Bronchial epithelial cell (primary cell): ENCODE measurements at places on chromosomes 2 and 18.

DNA sequence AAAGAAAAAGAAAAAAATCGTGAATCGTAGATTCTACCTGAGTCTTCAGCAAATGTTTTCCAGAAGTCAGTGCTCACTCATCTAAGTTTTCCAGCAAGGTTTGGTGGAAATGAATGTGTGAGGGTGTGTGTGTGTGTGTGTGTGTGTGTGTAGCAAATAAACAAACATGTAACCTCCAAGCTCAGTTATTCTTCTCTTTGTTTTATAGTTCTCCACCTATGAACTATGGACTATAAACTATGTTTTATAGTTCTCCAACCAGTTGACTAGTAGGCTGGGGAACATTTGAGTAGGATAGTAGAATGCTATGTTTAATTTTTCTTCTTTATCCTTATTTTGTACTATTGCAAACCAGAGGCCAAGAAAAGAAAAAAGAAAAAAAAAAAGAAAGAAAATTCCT lies 44.6 kb upstream of the SERPINE2 start:
- no peak for DNase-seq

GRCh38 chr2:39033980-39034379 lies 86.9 kb downstream of the SOS1 start:
- peak; percentile 77 for DNase-seq

DNA sequence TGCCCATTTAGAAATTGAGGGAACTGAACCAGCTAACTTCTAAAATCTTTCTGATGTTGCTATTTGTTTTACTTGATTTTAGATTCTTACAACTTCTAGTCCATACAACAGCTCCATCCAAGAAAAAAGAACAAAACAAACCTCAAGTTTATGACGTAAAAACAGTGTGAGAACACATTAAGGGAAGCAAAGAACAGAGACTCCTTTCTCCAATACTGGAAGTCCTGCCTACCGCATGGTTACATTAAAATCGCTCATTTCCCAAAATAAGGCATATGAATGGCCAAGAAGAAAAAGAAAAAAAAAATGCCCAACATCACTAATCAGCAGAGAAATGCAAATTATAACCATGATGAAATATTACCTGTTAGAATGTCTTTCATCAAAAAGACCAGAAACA lies 110.0 kb downstream of the TRIB2 start:
- DNase-seq, result no peak

DNA sequence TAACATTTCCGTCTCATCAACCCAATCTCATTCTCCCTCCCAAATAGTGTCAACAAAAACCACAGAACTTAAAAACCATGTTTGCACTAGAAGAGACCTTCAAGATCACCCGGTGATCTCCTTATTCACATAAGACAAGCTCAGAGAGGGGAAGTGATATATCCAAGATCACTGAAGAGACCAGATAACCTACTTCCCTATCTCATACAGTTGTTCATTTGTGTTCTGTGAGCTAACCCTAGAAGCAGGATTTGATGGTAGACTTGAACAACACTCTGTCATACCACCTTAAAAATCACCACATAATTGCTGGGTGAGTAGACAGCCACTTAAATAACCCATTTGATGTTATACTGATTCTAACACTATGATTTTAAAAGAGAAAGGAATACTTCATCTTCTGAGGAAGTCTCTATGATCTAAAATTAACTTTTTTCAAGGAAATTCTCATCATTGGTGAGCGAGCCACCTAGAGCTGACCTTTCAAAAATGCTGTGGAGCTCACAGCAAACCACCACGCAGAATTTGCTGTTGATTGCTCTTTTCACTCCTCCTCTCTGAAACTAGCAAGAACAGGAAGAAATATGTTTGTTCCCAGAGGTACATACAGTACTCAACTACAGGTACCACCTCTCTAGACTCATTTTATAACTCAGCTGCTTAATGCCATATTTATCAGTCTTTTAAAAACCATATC lies 15.1 kb downstream of the AAK1 start:
- no peak for DNase-seq

- DNase-seq, result no peak
These were observed 616.1 kb upstream of the PKDCC start for GRCh38 chr2:41431756-41432155.

DNA sequence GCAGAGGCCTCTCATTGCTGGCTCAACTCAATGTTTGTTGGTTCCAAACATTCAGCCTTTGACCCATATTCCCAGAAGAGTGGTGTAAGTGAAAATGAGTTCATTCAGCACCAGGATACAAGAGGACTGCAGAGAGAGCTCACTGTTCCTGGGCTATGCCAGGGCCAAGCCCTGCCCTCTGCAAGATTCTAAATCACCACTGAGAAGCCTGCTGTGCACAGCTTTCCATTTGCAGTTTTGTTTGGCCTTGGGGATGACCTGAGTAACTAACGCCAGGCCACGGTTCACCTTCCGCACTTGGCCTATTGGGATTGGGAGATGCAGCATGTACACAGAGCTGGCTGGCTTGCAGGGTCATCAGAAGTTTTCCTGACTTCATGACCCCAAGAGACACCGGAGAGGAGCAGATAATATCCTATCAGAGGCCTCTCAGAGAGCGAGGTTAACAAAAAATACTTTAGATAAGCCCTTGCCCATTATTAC lies 12.6 kb downstream of the GKN1 start:
- no peak for DNase-seq

- DNase-seq, result no peak
These were observed 23.0 kb upstream of the MRO start for GRCh38 chr18:50842846-50843245.

GRCh38 chr2:221346411-221346810 lies 225.7 kb downstream of the EPHA4 start:
- DNase-seq, result peak; percentile 2

DNA sequence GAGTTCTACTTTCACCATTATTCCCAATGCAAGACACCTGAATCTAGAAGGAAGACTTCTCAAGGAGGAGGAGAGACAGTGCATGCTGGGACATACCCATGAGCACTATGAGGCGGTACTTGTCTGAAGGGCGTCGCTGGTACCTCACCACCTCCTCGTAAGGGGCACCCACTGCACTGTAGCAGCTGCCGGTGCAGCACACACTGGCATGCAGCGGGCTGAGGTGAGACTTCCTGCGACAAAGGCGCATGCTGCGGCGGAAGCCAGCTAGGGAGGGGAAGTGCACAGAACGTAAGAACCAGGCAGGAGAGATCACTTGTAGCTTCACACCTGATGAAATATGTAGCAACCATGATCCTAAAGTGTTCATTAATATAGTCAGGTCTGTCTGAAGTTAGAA lies 12.8 kb upstream of the TMEM237 start:
- DNase-seq, result no peak

GRCh38 chr18:38076346-38077070 lies 510.9 kb upstream of the CELF4 start:
- DNase-seq, result no peak

DNA sequence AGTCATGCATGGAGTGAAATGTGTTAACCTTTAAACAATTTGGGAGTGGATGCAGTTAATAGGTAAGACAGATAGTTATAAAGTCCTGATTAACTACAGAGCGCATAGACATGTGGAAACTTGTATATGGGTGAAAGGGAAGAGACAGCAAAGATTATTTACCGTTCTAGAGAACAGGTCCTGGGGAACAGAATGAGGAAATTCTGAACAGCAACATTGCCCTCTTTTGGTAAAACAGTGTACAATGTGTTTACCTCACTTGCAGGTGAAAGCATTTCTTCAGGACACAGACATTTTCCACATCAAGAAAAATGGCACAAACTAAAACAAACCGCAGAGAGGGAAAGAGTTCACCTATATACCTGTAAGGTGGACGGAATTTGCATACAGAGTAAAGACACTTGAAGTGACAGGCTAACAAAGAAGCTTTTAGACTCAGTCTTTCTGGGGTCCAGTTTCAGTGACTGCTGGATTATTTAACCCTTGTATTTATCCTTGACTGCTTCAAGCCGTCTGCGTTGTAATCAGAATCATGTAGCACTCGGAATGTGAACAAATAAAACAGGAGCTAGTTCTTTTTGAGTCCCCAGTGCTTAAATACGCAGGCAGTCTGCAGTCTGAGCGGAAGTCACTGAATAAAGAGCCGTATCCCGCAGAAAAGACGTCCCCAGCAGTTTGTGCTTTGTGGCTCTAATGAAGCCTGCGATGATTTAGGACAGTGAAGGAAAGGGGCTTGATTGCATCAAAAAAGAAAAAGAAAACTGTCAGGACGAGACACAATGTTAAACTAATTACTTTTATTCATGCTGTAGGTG lies 364.8 kb upstream of the GALNT5 start:
- DNase-seq, result peak; percentile 96

DNA sequence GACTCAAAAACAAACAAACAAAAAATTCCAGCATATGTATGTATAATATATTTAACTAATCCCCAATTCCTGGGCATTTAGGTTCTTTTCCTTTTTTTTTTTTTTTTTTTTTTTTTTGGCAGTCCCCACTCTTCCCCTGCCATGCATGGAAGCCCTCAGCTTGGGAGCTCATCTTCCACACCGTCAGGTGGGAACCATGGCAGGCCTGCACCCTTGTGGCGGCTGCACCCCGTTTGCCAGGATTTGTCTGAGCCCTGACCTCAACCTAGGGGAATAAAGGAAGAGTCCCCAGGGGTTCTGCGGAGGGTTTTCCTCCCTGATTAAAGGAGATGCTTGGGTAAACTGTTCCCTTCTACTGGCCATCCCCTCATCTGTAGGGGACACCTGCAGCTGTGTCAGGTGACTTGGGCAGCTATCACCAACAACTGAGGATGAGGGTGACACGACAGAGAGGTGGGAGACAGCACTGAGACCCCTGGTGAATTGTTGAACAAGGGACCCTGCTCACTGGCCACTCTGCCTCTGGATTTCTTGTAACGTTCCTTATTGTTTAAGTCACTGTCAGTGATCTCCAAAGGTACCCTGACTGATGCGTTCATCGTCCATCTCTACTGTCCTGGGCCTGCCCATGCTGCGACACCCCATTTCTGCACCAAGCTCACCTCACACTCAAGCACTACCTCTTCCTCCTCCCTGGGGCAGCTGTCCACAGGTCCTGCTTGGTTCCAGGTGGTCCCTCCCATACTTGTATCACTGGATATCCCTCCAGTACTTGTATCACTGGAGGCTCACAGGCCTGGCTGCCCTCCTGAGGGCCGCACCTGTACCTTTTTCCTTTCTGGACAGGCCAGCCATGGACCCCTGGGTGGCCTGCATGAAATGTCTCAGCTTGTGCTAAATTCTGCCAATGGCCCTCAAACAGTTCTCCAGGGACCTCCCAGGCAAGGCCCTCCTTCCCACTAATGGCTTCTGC lies 14.5 kb downstream of the TMEM185B start:
- DNase-seq, result no peak

GRCh38 chr18:27581296-27581904 lies 396.3 kb upstream of the CHST9 start:
- DNase-seq, result no peak

- no peak for DNase-seq
These were observed 75.8 kb downstream of the RTP5 start for GRCh38 chr2:241945311-241945710.

GRCh38 chr2:121135168-121135853 lies 149.7 kb downstream of the TFCP2L1 start:
- no peak for DNase-seq

DNA sequence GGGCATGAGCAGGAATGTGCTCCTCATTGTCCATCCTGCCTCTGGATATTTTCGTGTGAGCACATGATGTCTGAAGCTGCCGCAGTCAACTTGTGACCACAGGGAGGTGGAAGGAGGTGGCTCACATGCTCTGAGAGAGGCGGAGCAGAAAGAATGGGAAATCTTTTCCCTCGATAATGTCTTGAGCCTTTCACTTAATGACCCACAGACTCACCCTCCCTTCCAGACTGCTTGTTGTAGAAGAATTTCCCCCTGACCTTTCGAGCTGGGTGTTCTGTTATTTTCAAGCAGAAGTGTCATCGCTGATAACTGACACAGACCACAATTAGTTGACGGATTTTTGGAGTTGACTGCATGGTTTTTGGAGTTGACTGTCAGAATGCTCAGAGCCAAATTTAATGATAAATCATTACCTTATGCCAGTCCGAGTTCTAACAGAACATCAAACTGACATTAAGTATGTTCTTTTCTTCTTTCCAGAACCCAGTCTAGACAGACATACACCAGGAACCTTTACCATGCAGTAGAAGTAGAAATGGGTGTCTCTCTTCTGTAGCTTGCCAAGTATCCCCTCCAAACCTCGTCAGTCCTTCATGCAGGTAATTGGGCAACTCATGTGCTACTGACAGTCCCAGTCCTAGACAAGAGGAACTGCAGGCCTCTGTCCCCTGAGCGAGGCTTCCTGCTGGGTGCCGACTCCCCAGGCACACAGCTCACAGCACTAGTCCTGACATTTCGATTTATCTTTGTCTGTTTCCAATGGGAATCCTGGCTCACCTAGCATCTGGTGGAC lies 29.4 kb upstream of the RTTN start:
- peak; percentile 31 for DNase-seq

- DNase-seq, result no peak
These were observed 1148.5 kb upstream of the FAM98A start for GRCh38 chr2:34747643-34748042.

- DNase-seq, result no peak
These were observed 301.6 kb upstream of the FBXO11 start for GRCh38 chr2:48207851-48208250.

DNA sequence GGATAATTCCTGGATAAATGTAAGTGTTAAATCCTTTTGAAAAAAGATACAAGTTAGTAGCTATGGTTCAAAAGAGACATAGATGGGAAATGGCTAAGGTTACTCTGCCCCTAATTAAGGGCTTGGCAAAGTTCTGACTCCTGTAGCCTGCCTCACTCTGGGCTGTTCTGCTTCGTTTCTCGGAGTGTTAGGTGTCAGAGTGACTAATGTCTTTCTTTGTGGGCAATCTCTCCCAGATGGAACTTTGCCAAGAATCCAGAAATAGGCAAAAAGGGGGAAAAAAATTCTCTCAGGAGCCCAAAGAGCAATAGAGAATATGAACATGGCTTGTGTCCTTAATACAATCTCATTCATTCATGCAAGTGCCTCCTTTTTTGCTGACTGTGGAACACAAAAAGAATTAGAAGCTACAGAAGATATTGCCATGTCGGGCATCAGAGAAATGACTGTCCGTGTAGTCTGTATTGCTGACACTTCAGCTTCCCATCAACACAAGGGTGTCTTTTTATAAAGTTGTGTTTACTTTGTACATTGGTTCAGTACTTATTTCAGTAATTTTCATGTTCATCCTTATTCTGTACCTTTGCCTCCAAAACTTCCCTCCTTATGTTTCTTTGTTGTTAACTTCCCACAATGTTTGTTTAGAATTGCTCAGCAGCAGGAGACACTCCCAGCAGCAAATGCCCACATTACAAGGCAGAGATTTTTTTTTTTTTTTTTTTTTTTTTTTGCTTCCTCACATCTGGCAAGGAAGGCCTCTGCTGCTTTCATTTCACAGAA lies 134.0 kb downstream of the FTCDNL1 start:
- peak; percentile 80 for DNase-seq

DNA sequence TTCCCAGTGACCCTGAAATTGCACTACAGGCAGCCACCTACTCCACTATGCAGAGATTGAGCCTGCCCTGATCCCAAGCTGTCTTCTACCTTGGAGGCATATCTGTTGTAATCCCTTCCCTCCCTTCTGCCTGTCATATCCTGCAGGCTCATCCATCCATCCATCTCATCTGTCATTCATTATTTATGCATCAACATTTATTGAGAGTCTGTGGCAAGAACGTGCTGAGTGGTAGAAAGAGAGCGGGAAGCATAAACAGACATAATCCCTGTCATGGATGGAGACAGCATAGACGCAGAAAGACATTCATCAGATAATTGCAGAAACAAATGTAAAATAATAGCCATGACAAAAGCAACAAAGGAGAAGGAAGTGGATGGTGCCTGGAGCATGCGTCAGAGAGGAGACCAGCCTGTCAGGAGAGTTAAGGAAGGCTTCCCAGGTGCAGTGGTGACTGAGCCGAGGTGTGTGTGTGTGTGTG lies 110.7 kb upstream of the STPG4 start:
- peak; percentile 70 for DNase-seq
